GOT3 (cell line): ENCODE measurements at places on chromosomes 11 and 22.
A peak's percentile ranks its signal among the peaks of the same experiment; 100 is the strongest.

- no peak for DNase-seq
Measured at GRCh38 chr11:1932105-1932480, 12.6 kb downstream of the TNNT3 start.

DNA sequence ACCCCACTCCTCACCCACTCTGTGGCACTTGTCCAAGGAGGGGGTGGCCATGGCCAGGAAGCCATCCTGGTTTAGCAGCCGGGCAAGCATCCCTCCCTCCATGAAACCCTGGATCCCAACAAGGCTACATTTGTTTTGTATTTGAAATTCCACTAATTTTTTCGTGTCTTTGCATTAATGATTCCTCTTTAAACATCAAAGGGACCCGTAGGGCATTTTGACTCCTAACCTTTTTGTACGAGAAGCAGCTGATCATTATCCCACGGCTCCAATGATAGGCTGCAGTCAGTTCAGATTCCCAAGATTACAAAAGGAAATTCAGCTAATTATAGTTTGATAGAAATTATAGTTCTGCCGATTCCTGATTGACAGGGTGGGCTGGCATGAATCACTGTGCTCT is 10.7 kb downstream of the MYEOV start:
- no peak for DNase-seq

DNA sequence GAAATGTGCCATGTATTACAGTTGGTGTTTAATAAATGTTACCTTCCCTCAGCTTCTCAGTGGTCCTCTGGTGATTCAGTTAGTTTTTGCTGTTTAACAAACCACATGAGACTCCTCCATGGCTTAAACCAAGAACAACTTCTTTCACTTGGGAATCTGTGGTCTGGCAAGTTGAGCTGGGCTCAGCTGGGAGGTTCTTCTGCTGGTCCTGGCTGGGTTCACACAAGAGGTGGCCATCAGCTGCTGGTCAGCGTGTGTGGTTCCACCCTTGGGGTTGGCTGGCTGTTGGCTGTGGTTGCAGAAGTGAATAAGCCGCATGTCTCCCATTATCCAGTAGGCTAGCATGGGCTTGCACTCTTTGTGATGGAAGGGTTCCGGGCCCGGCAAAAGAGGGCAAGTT is 160.5 kb downstream of the MIAT start:
- no peak for DNase-seq

GRCh38 chr11:122100037-122100755 is 15.8 kb downstream of the BLID start:
- DNase-seq: no peak

GRCh38 chr11:71995726-71996291 is 2.9 kb upstream of the IL18BP start:
- no peak for DNase-seq

DNA sequence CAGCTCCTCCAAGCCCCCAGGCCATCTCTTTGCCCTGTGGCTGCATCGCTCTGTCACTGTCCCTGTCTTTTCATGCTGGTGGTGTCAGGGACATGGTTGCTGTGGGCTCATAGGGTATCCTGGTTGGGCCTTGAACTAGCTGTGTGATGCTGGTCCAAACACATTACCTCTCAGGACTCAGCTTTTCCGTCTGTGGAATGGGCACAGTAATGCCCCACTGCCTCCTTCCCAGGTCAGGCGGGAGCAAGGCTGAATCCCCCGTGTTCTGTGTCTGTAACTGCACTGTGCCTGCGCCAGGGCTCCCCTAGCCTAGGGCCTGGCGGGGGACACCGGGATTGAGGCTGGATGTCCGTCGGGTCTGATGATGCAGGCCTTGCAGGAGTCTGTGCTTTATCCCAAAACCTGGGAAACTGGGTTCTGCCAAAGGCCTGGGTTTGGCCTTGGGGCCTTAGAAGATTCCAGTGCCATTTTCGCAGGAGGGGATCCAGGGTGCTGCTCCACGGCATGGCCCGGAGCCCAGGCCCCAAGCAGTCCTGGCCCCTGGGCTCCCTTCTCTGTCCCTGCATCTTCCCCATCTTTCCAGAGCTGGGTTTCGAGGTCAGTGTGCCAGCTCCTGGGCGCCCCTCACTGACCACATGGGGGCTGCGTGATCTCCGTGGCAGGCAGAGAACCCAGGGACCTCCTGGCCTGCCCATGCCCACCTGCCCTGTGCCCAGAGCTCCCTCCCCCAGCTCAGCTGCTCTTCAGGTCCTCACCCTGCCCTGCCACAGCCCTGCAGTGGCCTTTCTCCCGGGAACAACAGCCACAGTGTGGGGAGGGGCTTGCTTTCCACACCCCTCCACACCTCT is 32.7 kb upstream of the CELSR1 start:
- no peak for DNase-seq

DNA sequence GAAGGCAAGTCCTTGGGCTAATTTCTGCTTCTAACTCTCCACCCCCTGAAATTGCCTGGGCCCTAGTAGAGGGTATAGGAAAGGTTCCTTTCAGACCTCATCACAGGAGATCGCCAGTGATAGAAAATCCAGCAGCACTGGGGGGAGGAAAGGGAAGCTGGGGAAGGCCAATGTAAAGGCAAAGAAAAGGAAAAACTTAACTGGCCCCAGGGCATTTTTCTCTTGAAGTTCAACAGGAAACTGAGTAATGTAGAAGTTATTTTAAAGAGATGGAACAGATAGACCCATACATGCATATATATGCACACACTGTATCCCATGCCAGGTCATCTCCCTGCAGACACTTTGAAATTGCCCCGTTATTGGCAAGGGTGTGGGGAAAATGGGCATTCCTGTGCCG is 134.0 kb downstream of the TRIM44 start:
- no peak for DNase-seq

GRCh38 chr11:1425439-1425838 is 35.7 kb downstream of the BRSK2 start:
- no peak for DNase-seq

- DNase-seq: no peak
Measured at GRCh38 chr11:127027789-127028188, 27.2 kb upstream of the KIRREL3 start.

DNA sequence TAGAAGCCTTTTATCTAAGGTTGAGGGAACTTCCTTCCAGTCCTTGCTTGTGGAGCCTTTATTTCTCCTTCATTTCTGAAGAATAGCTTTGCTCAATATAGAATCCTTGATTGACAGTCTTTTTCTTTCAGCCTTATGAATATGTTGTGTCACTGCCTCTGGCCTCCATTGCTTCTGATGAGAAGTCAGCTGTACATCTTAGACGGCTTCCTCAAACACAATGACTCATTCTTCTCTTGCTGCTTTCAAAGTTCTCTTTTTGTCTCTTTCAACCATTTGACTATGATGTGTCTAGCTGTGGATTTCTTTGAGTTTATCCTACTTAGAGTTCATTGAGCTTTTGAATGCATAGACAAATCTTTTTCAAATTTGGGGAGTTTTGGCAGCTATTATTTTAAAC is 893.2 kb downstream of the BRD1 start:
- DNase-seq: no peak

GRCh38 chr22:19717691-19718455 is 3.6 kb downstream of the SEPTIN5 start:
- DNase-seq: peak; percentile 41
